ENCODE measurements at places on chromosomes 4 and X.

GRCh38 chr4:137998666-137999429 lies 243.3 kb downstream of the SLC7A11 start:
- DNase-seq, result no peak

DNA sequence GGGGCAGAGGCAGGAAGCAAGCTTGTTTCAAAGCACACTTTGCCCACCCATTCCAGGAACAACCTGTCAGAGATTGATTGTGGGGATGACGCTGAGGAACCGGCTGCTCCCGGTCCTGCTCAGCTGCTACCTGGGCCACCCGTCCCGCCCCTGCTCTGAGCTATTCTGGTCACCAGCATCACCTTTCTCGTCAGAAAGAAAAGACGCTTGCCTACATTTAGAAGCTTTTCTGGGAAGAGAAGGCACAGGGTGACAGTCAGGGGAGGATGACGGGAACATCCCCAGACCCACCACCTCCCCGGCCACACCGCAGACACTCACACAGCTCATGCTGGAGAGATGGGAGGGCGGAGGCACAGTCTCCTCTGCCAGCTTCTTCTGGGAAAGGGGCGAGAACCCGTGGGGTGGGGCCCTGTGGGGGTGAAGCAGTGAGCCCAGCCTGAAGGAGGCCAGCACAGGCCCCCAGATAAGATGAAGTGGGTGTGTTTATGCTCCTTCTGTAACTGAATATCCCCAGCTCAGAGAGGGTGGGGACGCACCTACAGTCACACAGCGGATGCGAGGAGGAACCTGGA lies 81.8 kb downstream of the CPZ start:
- no peak for DNase-seq

DNA sequence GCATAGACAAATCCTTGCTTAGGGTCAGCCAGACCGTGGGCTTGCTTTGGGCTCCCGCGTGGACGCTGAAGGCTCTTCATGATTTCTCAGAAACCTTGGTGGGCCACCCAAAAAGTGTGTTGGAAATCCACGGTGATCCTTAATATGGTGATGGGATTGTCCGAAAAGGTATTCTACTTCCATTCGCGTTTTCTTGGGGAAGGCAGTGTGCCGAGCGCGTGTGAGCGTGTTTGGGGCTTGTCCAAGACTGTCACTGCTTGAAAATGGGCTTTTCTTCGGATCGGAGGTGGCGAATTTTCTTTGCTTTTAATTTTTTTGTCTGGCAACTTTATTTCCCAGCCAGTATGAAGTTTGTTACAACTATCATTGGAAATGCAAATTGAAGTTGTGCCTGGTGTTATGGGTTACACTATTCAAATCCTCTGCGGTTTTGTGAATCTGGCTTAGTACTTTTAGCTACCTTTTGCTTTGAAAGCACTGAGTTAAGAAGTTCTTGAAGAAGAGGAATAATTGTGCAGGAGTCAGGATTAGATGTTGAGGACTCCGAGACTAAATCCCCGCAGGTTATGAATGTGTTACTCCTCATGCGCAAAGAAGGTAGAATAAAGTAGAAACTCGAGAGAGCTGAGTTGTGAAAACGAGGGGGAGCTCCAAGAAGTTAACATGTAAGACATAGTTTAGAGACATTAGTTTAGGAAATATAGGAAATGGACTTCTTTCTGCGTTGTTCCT lies 3.2 kb downstream of the SPRY1 start:
- peak; percentile 26 for DNase-seq

- no peak for DNase-seq
Measured at GRCh38 chr4:6119507-6120020, 80.8 kb downstream of the JAKMIP1 start.

DNA sequence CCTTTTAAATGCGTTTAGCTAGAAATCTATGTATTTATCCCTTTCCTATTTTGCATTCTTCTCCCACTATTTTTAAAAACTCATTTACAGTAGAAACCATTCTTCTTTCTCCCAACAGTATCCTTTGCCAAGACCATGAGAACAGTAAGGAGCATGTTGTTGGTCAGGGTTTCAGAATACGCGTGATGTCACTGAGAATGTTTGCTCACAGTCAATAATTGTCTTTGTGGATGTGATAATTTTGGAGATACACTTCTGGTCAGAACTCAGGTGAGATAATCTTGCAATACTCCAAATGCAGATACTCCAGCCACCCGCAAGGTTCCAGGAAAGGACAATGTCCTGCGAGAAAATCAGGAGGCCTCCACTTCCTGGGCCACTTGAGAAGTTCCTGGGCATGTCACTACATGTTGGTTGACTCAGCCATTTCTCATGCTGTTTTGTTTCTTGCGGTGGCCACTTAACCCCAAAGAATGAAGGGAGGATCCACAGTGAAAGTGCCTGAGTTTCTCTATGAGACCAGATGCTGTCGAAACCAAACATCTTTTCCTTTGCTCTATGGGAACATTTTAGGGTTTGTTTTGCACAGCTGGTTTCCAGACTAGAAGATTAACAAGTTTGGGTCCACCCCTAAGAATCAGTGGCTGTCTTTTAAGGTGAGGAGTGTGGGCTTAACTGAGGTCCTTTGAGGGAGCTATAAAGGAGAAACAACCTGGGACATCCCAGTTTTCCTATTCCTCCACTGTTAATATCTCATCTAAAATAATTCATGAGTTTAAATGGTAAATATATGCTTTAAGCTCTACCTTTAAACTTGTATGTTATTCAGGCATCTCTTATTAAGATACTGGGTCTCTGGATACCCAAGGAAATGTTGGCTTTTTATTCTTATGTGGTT lies 116.0 kb downstream of the SOWAHB start:
- peak; percentile 64 for DNase-seq

GRCh38 chr4:128810871-128811570 lies 1.5 kb downstream of the JADE1 start:
- peak; percentile 82 for DNase-seq

GRCh38 chr4:184344435-184344834 lies 126.8 kb upstream of the ENPP6 start:
- no peak for DNase-seq

GRCh38 chrX:125681507-125681906 lies 361.8 kb downstream of the TEX13C start:
- no peak for DNase-seq

- DNase-seq, result no peak
Measured at GRCh38 chr4:103111598-103111997, 12.0 kb upstream of the BDH2 start.

- no peak for DNase-seq
Measured at GRCh38 chr4:102533348-102533747, 32.2 kb downstream of the NFKB1 start.

DNA sequence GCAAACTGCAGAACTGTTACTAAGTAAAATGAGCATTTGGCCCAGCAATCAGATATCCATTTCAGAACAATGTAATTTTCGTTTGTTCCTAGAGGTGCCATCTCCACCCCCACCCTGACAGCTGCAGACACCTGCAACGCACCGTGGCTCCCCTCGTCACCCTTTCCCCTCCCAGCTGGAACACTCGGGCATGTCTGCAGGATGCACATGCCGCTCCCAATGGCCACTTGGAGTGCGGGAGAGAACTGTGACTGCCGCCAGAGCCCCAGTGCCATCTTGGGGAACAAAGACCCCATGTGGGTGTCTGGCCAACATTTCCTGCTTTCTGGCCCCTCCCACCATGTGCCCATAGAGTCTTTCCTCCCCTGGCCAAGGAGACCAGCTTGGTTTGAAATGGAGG lies 436.2 kb downstream of the PCDH10 start:
- no peak for DNase-seq

GRCh38 chrX:25156832-25157231 lies 141.1 kb upstream of the ARX start:
- DNase-seq, result no peak

DNA sequence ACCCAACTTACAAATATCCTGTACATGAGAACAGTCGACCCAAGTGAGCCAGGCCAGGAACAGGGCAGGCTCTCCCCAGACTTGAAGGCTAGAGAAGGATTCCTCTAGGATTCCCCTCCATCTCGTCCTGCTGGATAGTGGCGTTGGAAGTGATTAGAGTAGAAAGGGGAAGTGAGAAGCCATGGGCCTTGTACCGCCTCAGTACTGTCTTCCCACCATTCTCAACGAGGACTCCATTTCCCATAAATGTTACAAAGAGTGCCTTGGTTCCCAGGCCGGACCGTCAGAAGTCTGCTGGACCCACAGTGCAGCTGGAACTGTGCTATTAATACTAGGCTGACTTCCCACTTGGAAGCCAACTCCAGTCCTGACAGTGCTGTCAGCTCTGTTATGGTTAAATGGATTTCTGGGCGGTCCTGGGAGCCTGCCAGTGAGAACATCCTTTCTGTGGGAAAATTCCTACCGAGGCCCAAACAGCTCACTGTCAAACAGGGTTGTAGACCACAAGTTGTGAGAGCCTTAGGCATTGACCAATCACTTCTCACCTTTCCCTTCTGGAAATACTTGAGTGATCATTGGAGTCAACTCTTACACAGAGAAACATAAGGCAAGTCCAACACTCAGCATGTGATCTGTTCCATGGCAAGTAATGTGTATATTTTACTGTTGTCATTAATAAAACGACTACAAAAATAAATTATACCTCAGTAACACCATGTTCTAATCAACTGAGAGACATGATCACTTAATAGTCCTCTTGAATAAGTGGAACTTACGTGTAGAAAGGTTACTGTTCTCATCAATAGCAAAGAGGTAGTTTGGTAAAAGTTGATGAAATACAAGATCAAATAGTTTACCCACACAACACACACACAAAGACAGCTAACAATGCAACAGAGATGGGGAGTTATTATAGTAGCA lies 58.4 kb downstream of the AMELX start:
- DNase-seq, result no peak

DNA sequence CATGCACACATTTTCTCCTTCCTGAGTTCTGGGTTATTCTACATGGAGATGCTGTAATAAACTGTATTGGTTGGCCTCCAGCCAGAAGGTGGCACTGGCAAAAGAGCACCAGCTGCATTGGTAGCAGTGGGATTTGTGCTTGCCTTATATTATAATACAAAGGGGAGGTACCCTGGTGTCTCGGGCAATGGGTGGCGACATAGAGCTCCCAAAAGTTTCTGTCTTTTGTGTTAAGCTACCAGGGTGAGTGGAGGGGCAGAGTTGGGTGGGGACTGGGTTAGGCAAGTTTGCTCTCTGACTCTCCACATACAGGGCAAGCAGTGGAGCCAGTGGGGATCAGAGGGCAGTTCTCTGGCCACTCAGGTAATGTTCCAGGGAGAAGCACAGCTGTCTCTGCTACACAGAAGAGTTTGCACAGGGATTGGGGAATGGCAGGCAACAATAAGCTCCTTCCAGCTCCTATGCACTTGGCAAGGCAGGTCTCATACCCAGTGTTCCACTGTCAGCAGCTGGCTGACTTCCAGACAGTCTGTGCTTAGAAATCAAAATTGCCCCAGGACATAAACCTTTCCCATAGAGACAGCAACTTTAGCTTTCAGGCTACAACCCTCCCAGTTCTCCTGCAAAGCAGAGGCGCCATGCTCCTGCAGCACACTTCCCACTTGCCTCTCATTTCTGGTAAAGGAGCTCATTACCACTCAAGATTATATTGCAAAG lies 463.9 kb upstream of the PCDH7 start:
- no peak for DNase-seq

- DNase-seq, result no peak
Measured at GRCh38 chr4:72006586-72006985, 25.2 kb upstream of the NPFFR2 start.

- no peak for DNase-seq
Measured at GRCh38 chrX:18810416-18810815, 103.0 kb downstream of the PPEF1 start.

GRCh38 chr4:116389139-116389538 lies 696.2 kb downstream of the TRAM1L1 start:
- DNase-seq, result no peak

GRCh38 chr4:102759831-102760644 lies 730 bp downstream of the MANBA start:
- DNase-seq, result peak; percentile 59

DNA sequence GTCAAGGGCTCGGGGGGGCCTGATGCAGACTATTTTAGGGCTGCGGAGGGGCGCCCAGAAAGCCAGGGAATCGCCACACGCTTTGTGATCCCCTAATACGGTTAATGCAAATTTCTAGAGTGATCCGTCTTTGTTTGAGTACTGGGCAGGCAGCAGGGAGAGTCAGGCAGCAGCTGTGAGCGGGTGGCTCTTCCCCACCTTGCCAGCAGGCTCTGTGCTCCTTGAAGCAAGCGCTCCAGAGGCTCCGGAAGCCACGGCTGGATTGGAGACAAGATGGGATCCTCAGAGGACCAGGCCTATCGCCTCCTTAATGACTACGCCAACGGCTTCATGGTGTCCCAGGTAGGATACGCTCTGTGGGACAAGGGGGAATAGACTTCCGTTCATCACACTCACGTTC lies at the start of gene ASMT:
TSS of gene ASMT (plus strand) at position 133 of the 400 bp plus-strand sequence. CDS start at position 274, 141 bp downstream.
- no peak for DNase-seq

DNA sequence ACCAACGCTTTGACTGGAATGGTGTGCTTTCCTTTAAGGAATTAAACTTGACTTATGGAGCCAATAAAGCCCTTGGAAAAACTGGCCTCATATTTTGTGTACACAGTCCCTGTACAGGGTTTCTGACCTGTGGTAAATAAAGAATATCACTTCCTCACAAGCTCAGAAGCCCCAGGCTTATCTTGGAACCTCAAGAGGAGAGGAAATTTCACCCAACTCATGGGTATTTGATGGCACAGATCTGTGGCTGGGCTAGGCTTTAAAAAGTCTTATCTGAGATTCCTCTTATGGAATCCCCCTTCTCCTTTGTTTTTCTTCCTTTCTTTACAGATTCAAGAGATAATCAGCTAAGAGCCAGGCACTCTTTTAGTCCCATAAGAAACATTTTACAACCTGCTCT lies 89.3 kb upstream of the USP38 start:
- no peak for DNase-seq

DNA sequence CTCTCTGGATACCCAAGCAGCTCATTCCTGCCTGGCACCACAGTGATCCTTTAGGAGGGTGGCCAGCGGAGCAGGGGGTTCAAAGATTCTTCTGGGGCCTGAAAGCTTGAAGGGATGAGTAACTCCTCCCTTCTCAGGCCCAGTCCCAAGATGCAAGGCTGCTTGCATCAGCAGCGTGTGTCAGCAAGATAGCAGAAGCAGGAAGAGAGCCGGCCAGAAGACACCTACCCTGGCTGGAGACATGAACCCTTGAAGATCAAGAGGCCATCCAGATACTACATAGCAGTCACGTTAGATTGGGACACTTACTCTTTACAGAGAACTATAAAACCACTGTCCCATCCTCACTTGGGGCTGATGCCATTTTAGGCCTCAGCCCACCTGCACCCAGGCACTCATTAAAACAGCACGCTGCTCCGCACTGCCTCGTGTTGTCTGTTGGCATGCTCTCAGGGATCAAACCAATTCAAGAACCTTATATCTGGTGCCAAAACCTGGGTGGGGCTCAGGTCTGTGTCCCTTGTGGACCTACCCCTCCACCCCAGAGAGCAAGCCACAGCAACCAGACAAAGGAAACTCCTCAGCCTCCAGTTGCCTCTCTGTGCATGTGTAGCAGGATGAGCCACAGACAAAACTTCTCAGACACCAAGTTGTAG lies 6.5 kb downstream of the UGT2B17 start:
- DNase-seq, result no peak

GRCh38 chrX:56813318-56813837 lies 84.3 kb downstream of the NBDY start:
- DNase-seq, result peak; percentile 1

GRCh38 chrX:104370089-104370488 lies 115.4 kb upstream of the ESX1 start:
- peak; percentile 21 for DNase-seq
